ENCODE measurements at places on chromosomes 2 and 18.

- DNase-seq: no peak
Observed at GRCh38 chr2:45899926-45900325, 248.5 kb downstream of the PRKCE start.

DNA sequence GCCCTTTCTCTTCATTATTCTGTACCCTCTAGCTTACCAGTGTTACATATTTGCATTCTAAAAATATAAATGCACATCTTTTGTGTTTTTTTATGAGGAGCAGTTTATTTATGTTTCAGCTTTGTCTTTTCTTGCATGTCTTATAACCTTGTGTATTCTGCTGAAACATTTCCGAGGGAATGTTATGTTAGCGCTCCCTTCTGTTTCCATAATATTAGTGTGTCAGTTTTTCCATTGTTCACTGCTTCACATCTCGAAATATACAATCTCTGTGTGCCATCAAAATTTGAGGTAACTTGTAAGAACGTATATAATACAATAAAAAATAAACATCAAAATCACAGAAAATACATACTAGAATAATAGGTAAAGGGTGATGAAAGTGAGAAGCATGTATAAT lies 153.3 kb downstream of the PKP4 start:
- DNase-seq: no peak

GRCh38 chr18:29779096-29779495 lies 1263.4 kb downstream of the DSC3 start:
- DNase-seq: no peak

DNA sequence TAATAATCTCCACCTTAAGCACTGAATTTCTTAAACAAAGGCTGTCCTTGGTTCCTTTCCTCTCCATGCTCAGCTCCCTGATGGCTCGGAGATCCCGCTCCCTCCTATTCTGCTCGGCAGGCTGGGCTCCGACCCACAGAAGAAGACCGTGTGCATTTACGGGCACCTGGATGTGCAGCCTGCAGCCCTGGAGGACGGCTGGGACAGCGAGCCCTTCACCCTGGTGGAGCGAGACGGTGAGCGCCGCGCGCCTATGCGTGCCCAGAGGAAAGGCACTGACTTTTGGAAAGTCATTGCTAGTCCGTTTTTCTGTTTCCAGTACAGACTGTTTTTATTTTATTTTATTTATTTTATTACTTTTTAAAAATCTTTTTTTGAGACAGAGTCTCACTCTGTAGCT lies 9.6 kb downstream of the CNDP2 start:
- peak; percentile 29 for DNase-seq

GRCh38 chr18:5895299-5895875 lies at the start of gene TMEM200C:
Gene TMEM200C, minus strand, starts transcription at chr18:5895522. Its CDS starts 3,459 bp downstream, at chr18:5892063.
- peak; percentile 51 for DNase-seq

DNA sequence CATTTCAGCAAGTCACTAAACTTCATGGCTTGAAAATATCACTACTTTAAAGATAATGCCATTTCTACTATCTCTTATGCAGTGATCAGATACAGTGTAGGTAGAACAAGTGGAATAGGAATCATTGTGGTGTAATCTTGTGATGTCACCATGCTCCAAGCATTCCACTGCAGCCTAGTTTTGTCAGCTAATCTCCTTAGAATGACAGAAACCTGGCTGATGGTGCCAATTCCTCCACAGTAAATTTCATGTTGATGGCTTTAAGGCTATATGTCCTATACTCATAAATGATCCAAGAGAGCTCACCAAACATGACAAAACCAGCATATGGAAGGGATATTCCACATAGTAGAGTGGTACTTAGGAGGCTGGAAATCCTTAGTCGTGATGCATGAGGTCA lies 184.9 kb downstream of the PDE1A start:
- no peak for DNase-seq

DNA sequence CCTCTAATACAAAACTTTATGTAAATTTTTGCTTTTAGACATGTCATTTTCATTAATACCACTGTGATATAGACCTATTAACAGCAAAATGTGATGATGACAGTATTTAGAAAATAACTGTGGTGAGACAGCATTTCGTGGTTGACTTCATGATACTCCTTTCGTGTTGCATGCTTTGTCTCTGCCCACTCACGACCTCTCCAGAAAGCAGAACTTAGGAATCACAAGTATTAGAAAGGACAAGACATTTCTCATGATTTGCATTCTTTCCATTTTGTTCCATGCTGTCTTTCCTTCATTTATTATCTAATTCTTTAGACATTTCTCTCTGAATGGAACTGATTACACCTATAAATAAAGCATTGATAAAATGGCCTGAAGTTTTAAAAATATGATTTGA lies 85.2 kb upstream of the POU3F3 start:
- DNase-seq: no peak

- DNase-seq: no peak
Observed at GRCh38 chr2:14828223-14828622, 195.7 kb downstream of the LRATD1 start.

DNA sequence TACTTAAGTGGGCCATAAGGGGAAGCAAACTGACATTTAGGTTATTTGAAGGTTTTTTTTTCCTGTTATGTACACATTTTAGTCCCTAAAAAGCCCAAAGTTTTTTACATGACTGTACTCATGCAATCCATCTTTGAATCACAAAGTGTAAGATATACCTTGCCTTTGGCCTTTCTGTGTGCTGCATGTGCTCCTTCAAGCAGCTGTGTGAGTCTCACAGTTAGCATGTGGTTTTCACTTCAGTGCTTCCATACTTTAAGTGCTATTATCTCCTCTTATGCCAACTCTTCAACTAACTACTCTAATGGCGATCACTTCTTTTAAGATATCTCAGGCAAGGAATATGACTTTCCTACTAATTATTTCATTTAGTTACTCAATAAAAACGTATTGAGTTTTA lies 597.1 kb upstream of the ACVR2A start:
- DNase-seq: no peak

- peak; percentile 22 for DNase-seq
Observed at GRCh38 chr2:218023636-218024035, 20.8 kb upstream of the TNS1 start.

DNA sequence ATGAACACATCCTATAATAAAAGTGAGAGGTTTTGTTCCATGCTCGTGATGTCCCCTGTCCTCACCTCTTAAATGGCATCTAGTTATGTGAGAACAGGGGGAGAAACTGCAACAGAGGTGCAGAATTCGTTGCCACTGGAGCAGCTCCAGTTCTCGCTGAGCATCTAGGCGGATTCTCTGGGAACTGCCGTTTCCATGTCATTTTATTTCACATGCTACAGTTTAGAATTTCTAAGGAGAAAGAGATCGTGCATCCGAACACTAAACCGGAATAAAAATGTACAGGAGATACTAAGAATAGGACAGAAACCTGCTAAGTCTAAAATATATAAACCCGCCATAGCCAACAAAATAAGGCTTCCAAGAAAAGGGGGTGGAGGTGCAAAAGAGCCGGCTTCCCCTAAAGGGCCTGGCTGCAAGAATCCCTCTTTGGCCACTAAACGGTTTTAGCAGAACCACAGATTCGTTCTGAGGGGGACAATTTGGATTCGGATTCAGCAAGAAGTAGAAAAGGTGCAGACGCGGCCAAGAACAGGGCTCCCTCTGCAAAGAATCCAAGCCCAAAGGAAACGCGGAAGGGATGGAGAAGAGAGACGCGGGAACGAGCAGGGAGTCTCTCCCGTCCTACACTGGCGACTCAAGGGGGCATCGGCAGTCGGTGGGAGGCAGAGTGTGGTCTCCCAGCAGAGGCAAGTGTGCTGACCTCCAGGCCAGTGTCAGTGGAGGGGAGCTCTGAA lies 1.3 kb downstream of the TMEM163 start:
- DNase-seq: no peak

GRCh38 chr2:216242365-216242764 lies 129.9 kb downstream of the MARCHF4 start:
- peak; percentile 7 for DNase-seq

- no peak for DNase-seq
Observed at GRCh38 chr2:240799033-240799820, 20.8 kb downstream of the KIF1A start.

DNA sequence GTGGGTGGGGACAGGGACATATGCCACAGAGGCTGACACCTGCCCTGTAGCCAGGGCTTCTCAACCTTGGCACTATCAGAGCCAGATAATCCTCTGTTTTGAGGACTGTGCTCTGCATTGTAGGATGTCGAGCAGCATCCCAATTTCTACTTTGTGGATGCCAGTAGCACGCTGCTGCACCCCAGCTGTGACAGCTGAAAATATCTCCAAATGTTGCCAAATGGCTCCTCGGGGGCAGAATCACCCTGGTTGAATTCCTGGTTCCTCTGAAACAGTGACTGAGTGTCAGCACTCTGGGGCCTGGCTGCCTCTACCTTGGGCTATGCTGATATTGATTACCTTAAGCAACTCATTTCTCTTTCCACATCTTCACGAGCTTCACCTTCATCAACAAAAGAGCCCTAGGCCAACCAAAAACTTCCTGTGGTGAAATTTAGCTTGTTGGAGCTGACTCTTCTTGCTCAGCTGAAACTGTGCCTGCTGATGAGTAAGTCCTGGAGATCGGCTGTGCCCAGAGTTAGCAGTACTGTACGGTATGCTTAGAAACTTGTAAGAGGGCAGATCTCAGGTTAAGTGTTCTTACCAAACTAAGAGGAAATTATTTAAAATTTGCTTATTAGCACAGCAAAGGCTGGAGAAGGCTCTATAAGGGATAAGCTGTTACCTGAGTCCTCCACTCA lies 138.1 kb downstream of the SEPTIN10 start:
- DNase-seq: no peak

DNA sequence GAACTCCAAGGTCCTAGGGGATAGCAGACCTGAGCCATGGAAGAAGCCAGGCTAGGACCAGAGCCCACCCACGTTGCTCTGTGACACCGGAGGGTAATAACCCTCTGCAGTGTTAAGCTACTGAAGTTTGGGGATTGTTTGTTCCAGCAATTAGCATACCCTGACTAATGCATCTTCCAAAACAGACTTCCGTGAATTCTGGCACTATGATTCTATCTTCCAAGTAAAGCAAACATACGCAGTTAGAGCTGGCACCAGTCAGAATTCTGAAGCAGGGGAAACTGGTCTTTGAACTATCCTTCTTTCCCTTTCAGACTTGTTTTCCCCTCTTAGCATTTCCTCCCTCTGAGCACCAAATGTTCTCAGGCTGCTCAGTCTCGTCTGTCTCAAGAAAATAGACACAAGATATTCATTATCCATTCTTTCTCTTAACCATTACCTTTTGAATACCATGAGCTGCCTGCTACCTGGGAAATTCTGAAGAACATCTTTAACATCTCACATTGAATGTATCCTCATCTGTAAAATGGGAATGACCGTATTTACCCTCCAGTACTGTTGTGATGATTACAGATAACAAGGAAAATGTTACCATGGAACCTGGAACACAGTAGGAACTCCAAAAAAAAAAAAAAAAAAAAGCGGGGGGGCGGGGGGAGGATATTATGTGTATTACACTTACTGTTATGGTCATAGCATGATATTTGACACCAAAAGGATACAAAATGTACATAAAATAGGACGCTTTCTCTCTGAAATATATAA lies 108.2 kb downstream of the TCF4 start:
- DNase-seq: no peak

DNA sequence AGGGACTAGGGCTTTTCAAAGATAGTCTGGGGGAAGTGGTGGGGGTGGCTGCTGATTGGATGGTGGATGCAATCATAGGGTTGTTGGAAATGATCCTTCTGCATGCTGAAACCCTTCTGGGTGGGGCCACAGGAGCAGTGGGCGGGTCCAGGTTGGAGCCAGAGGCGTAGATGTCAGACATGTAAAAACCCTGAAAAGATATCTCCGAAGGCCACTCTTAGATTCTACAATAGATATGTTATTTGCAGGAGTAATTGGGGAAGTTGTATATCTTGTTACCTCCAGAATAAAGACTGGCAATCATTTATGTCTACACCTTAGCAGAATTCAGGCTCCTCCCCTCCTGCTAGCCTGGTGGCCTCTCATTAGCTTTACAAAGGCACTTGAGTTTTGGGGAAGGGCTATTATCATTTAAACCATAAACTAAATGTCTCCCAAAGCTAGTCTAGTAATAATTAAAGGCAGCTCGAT lies 8.2 kb upstream of the FAM98A start:
- DNase-seq: no peak

- DNase-seq: no peak
Observed at GRCh38 chr18:9910661-9911060, 3.2 kb upstream of the VAPA start.
